GM13977 (cell line): ENCODE measurements at places on chromosomes 11 and 22.

GRCh38 chr11:129259931-129260348 is 67.8 kb upstream of the ARHGAP32 start:
- DNase-seq: no peak

GRCh38 chr22:48192920-48193319 is 1430.5 kb downstream of the TBC1D22A start:
- no peak for DNase-seq

- DNase-seq: no peak
Observed at GRCh38 chr22:50436841-50437341, 37.9 kb downstream of the SBF1 start.

DNA sequence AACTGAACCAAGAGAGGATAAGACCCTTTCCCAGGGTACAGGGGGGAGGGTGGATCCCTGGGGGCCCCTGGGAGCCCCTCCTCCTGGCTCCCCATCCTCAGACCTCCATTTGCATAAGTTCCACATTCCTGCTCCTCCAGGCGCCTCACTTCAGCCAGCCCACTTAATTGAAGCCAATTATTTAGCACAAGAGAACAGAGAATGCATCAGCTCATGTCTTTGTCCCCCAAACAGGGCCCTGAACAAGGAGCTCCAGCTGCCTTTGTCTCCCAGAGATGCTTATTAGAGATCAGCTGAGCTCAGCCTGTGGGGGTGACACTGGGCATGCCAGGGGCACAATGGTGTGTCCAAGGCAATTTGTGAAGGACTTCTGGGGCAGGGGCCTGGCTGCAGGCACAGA is 89.9 kb upstream of the PRDM11 start:
- no peak for DNase-seq

GRCh38 chr11:62545437-62546243 is 966 bp downstream of the AHNAK start:
- DNase-seq: no peak

- no peak for DNase-seq
Observed at GRCh38 chr22:41598081-41598480, 8.4 kb upstream of the PMM1 start.

GRCh38 chr11:118996926-118997626 is 862 bp upstream of the CENATAC start:
- DNase-seq: peak; percentile 78

DNA sequence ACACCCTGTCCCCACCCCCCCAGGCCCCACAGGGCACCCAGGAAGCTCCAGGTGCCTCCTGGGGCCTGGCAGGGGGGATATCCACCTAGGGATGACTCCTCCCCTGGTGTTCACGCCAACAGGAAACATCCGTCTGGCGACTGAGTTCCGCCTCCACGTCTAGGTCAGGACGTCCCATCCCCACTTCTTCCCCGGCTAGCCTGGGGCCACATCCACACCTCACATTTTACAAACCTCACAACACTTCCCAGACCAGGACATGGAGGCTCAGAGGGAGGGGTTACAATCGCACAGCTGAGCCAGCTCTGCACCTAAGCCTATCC is 21.0 kb downstream of the MAFF start:
- no peak for DNase-seq

DNA sequence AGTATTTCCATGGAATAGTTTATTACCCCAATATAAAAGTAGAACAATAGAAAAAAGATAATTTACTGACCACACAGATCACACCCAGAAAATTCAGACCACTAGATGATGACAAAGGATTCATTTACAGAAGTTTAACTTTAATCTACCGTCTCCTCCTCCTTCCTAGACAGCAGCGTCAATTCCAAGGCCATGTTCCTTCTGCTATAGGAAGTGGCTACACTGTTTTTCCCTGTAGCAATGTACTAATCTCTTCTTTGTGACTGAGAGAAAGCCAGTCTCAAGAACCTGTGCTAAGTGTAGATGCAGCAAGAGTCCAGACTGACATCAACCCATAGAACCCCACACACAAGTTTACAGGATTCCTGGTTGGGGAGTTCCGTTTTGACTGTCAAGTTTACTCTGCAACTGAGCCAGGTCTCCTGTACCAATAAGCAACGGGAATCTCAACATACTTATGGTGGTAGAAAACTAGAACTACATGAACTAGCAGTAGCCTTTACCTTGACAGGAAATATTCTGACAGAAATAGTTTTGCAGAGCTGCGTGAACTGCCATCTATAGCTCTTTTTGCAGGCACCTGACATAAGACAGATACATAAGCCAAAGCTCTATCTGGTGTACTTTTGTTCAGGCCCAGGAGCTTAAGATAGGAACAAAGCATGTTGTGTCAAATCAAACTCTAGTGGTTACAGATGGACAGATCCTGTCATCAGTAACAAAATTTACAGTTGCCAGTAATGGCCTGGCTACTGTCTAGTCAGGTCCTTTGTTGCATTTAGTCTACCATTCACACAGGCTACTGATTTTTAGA is 42.9 kb downstream of the MRTFA start:
- DNase-seq: peak; percentile 29

DNA sequence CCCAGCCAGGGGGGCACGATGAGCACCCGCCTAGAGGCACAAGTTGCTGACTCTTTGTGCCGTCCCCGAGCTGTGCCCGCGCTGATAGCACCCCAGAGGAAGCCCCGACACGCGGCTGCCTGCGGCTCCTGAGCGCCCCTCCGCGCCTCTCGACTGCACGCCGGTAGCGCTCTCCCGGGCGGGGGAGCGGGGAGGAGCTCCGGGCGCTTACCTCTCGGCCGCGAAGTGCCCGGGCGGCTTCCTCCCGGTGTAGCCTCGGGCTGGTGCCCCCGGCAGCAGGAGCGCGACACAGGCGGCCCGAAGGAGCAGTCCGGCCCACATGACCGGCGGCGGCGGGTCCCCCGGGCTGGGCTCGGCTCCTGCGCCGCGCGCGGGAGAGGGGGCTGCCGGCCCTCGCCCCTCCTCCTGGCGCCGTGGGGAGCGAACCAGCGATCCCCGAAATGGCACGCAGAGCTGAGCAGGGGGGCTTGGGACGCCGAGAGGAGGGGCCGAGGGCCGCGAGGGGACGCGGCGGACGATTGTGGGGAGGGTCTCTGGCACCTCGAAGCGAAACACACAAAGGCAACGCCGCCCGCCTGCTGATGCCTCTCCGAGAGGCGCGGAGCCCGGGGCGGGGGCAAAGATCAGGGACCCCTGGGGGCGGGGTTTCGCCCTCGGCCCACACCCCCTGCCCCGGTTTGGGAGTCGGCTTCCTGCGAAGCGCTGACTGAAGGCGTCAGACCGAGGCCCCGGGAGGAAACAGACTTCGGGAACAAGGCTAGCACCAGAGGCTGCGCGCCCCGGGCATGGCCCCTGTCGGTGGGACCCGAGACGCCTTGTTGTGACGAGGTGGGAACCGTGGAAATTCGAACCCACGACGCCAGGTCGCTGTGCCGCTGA is at the start of gene VWCE:
Gene VWCE, minus strand, starts transcription at position 600 of the 879 bp plus-strand sequence. Its CDS starts 279 bp downstream, at position 321.
- peak; percentile 96 for DNase-seq

DNA sequence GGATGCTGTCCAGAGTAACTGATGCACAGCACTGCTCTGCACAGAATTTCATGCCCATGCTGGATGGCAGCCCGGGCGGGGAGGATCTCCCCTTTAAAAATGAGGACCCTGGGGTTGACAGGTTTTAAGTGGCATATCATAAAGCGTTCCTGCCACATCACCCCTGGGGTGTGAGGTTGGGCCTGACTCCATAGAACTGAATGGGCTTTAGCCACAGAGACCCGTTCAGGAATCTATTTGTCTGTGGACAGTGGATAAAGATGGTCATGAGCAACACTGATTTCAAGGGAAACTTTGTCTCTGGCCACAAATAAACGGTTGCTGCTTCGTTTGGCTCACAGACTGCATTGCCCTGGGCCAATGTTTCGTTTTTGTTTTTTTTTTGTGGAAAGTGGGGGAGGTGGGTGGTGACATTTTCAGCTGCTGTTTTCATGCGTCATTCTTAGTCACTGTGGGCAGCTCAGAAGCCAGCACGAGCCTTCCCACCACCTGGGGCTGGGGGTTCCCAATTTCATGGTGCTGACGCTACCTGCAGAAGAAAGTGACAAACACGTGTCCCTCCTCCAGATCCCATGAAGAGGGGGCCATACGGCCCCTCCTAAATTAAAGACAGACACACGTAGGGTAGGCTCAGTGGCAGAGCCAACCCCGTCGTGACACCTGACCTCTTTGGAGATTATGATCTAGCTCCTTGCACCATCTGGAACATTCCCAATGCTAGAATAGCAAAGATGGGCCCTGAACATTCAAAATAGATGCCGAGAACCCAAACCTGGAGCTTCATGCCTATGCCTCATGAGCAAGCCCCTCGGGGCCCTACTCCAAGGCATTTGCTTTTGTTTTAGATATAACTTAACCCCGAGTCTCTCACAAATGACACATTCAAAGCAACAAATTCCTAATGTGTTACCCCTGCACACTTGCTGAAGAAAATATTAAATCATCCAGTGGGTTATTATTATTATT is 54.8 kb upstream of the PHF21B start:
- peak; percentile 82 for DNase-seq

GRCh38 chr11:45486461-45486860 is 179.0 kb downstream of the CHST1 start:
- no peak for DNase-seq

DNA sequence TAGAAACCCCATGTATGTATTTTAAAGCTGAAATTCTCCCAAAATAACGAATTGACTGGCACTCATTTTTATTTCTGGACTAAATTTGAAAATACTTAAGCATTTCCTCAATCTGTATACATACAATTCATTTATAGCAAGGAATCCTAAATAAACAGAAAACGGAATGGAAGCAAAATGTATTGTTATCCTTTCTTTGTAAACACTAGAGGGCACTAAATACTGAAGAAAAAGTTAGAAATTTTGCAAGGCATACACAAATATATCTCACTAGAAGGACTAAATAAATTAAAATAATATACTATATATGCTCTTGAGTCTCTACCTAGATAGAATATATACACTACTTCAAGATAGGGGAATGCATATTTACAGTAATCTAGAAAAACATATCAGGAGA is 23.1 kb upstream of the ANO5 start:
- no peak for DNase-seq

- DNase-seq: no peak
Observed at GRCh38 chr11:22602504-22602903, 23.1 kb downstream of the FANCF start.

- DNase-seq: no peak
Observed at GRCh38 chr11:2945031-2945756, 16.0 kb upstream of the PHLDA2 start.

DNA sequence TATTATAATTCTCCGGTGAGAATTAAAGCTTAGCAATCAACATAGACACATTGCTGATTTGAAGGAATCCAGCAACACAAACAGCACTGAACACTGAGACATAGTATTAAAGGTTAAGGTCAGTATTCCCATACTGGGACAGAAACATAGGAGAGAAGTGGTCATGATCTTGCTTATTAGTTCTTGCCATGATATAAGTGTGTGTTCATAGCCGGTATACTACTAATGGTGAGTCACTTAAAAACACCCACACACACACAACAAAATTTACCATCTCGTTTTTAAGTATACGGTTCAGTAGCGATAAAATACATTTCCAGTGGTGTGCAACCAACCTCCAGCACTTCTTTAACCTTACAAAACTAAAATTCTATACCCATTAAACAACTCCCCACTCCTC is 96.3 kb downstream of the C11orf65 start:
- DNase-seq: no peak

- no peak for DNase-seq
Observed at GRCh38 chr22:45774001-45774670, 102.5 kb downstream of the ATXN10 start.

- no peak for DNase-seq
Observed at GRCh38 chr11:11563200-11563975, 58.4 kb downstream of the GALNT18 start.

GRCh38 chr11:11717064-11717725 is 95.4 kb upstream of the GALNT18 start:
- DNase-seq: no peak

GRCh38 chr22:39530116-39530515 is 2.4 kb downstream of the RPS19BP1 start:
- DNase-seq: no peak

- DNase-seq: peak; percentile 55
Observed at GRCh38 chr11:67667490-67668191, 6.8 kb downstream of the ALDH3B2 start.
